Esophagus mucosa (tissue), 1 donor: ENCODE measurements at places on chromosomes 3 and 15.

DNA sequence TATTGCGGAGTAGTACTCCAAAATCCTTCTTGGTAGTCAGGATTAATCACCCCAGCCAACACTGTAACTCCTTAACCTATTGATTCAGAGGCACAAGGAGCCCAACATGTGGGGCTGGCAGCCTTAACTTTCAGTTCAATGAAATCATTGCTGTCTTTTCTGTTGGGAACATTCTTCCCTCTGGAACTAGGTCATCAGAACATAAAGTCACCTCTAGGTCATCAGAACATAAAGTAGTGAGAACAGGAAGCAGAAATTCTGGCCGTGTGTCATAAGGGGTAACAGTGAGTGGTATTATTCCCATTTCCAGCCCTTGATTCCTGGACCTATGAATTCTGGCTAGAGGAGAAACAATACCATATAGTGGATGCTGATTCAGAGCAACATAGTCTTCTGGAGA, 71.5 kb upstream of the TNIK start:
- ATAC-seq: no peak

- ATAC-seq: no peak
Observed at GRCh38 chr15:38782156-38782555, 217.5 kb upstream of the RASGRP1 start.

GRCh38 chr3:102691507-102691906, 256.7 kb downstream of the ZPLD1 start:
- ATAC-seq: no peak

- no peak for ATAC-seq
Observed at GRCh38 chr3:81788044-81788443, 26.6 kb upstream of the GBE1 start.

- ATAC-seq: no peak
Observed at GRCh38 chr15:35603301-35603700, 57.3 kb upstream of the DPH6 start.

- ATAC-seq: no peak
Observed at GRCh38 chr3:180036092-180036670, 556 bp downstream of the PEX5L start.

- no peak for ATAC-seq
Observed at GRCh38 chr3:170699158-170700053, 113.5 kb upstream of the SLC7A14 start.

DNA sequence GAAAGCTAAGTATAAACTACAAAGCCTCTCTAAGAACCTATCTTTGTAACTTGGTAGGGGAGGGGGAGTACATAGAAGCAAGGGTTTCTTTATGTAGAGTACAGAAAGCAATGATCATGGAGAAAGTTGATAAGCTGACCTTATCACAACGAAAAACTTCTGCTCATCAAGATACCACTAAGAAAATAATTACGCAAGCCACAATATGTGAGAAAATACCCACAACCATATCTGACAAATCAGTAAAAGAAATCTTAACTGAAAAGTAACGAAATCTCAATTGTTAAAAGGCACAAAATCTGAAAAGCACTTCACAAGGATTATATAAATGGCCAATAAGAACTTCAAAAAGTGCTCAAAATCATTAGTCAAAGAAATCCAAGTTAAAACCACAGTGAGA, 35.1 kb upstream of the RPS17 start:
- ATAC-seq: no peak

DNA sequence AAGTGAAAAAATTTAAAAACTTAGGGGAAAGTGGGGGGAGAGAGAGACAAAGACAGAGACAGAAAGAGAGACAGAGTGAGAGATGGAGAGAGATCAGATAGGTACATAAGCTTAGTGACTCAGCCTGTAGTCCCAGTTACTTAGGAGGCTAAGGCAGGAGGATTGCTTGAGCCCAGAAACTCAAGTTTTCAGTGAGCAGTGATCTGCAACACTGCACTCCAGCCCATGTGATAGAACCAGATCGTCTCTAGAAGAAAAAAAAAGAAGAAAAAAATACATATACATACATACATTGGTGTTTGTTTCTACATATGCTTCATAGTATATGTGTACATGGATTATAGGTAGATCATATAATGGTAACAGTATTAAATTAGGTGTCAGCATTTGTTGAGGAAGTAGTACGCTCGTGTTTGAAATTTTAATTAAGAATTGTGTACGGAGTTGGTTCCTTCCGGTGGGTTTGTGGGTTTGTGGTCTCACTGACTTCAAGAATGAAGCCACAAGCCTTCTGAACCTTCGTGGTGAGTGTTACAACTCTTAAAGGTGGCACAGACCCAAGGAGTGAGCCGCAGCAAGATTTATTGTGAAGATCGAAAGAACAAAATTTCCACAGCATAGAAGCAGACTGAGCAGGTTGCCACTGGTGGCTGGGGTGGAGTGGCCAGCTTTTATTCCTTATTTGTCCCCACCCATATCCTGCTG, 38.3 kb upstream of the SNRPN start:
- no peak for ATAC-seq

DNA sequence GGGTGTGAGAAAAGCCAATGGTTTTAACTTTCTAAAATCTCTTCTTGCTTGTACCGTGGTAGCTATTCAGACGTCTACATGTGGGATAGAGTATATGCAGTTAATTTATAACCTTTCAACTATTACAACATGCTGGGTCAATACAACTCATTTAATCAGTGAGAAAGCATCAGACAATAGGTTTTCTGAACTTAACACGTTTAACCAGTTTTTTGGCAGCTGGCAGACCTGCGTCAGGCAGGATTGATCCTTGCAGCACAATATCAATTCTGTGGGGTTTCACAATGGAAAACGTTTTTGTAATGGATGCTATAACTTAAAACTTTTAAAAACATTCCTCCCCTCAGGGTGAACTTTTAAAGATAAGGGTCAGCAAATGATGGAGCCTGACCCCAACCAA, 6.5 kb downstream of the GNB5 start:
- ATAC-seq: no peak

GRCh38 chr3:136805795-136806194, 13.1 kb upstream of the SLC35G2 start:
- ATAC-seq: no peak

GRCh38 chr3:40124918-40125317, 184.6 kb upstream of the EIF1B start:
- no peak for ATAC-seq

DNA sequence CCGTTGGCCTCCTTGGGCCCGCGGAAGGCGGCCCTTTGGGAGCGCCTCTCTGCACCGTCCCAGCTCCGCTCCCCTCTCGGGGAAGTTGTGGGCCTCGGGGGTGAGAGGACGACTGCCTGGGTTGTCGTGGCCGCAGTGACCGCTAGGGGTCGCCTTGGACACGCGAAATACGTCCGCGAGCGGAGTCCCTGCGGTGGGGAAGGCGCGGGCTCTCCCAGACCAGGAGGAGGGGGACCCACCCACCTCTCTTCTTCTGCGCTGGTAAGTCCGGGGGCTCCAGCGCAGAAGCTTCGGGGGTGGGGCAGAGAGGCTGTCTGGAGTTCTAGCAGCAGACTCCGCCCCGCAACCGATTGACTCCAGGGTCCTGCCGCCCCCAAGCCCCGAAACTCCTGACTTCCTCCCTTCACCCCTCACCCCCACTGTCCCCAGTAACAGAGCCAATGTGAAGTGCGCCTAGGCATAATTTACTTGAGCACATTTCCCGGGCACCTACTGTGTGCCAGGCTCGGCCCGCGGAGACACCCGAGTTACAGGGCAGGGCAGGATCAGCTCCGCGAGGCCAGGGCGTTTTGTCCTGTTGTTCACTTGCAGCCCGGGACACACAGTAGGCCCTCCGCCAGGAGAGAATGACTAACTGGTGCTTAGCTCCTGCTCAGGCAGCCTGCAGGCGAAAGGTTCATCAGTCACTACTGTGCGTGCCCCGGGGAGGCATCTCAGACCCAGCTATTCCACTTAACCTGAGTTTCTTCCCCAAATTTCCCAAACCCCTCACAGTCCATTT, 32.8 kb downstream of the DNASE1L3 start:
- ATAC-seq: peak; percentile 76

DNA sequence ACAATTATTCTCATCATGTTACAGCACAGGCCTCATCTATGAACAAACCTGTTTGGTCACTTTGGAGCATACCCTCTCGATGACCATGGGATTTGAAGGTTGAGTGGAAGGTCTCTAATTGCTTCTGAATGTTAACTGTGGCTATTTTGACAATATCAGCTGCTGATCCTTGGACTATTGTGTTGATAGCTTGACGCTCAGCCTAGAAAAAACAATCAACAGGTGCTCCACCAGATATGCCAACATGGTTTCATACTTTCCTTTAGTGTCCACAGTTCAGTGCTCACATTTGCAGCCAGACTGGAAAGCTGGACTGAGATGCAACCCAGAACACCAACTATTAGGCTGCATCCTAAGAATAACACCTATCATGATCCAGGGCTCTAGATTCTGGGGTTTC, 109.7 kb downstream of the POLQ start:
- no peak for ATAC-seq
